ENCODE measurements at places on chromosomes 7 and 10.

DNA sequence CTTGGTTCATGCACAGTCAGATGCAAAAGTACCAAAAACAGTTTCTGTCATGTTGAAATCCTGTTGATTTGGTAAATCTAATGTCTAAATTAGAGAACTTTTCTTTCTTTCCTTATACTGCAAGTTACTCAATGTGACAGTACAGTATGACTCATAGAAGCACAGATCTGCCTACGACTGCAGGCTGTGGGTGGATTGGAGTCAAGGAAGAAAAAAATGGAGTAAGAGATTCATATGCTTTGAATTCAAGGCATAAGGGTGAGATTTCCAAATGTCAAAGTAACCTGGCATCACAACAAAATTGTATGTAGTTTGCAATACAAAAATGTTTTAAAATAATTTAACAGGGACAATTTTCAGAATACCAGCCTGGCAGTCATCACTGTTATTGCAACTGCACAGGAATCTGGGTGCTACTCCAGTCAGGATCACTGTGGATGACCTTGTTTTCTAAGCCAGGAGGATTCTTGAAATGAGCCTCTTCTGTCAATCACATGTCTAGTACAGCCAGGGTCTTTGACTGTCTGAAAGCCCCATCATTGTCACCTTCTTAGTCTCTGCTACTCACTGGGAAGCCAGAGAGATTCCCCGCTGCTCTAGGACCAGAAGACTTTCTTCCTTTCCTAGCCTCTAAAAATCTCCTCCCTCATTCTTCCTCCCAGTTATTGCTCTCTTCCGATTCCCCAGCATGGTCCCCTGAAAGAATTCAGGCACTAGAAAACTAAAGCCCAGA lies 83.6 kb downstream of the CD36 start:
- peak; percentile 54 for DNase-seq

GRCh38 chr10:114208351-114208750 lies 29.2 kb downstream of the TDRD1 start:
- DNase-seq: peak; percentile 64

DNA sequence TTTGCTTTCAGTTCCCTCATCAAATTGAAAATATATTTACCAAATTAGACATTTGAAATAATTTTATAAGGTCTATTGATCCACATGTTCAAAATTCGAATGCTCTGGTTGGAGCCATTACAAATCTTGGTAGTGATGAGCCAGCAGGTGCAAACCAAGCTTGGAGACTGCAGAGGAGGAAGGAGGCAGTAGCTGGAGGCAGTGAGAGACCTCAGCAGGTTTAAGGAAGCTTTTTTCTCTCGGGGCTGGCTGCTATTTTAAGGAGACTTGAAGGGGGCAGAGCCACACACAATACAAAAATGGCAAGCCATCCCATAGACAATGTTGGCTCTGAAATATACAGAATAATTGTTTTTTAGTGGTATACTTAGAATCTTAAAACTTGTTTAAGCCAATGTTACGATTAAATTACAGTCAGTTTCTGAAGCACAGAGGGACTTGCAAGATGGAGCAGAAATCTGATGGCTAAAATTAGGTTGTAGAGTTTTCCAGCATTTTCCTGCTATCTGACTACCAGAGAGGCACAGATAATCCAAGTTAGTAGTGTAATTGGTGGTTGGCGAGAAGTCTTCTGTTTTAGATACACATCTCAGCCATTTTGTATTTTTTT lies 185.8 kb downstream of the SNX10 start:
- DNase-seq: no peak

- DNase-seq: no peak
Observed at GRCh38 chr7:46909601-46910051, 672.3 kb downstream of the TNS3 start.

- peak; percentile 84 for DNase-seq
Observed at GRCh38 chr7:95723583-95724180, 48.7 kb upstream of the DYNC1I1 start.

GRCh38 chr10:119715628-119716505 lies 10.0 kb upstream of the INPP5F start:
- no peak for DNase-seq

GRCh38 chr10:91924212-91925021 lies 847 bp downstream of the BTAF1 start:
- DNase-seq: no peak

- no peak for DNase-seq
Observed at GRCh38 chr7:107364787-107365186, 105.1 kb upstream of the GPR22 start.

- DNase-seq: no peak
Observed at GRCh38 chr7:85928500-85928899, 715.2 kb upstream of the GRM3 start.

All from endodermal cell (in vitro differentiated cells).